ENCODE measurements at places on chromosomes 6 and 20. TPM values are rescaled to one million over a fixed set of nuclear protein-coding genes. Genes with fewer than 3 reads are reported as not detected.

The DNMT3B gene
- total RNA-seq: 1.7 TPM

The LBP gene
- not detected for total RNA-seq

The RBL1 gene
- 7.4 TPM for total RNA-seq

The PKIB gene
- under 0.01 TPM for total RNA-seq

The GHRH gene
- not detected for total RNA-seq

The TCF15 gene
- not detected for total RNA-seq

The BFSP1 gene
- total RNA-seq: 2.3 TPM

The MRPL2 gene
- total RNA-seq: 40.9 TPM

The OLIG3 gene
- not detected for total RNA-seq

The VWA7 gene
- not detected for total RNA-seq

The TUBB2B gene
- total RNA-seq: 11.0 TPM

The BCKDHB gene
- total RNA-seq: 11.5 TPM

The POU5F1 gene
- total RNA-seq: not detected

The FHL5 gene
- total RNA-seq: not detected

The CENPW gene
- total RNA-seq: 8.6 TPM

The RIPOR3 gene
- total RNA-seq: 0.35 TPM

The SLC22A23 gene
- total RNA-seq: not detected

The MATN4 gene
- total RNA-seq: not detected

The NKX2-2 gene
- not detected for total RNA-seq

The TP53TG5 gene
- total RNA-seq: 3.2 TPM

The MRAP2 gene
- total RNA-seq: not detected

The OTOR gene
- not detected for total RNA-seq

The OR2H1 gene
- total RNA-seq: not detected

The SSTR4 gene
- not detected for total RNA-seq

The UFL1 gene
- total RNA-seq: 37.7 TPM

The POPDC3 gene
- total RNA-seq: 13.8 TPM

The ZC3H12D gene
- total RNA-seq: not detected

The COL21A1 gene
- 0.89 TPM for total RNA-seq

The ZKSCAN3 gene
- 2.9 TPM for total RNA-seq

The LY86 gene
- total RNA-seq: not detected

The BTNL2 gene
- not detected for total RNA-seq

The KHDC1L gene
- not detected for total RNA-seq

The BACH2 gene
- not detected for total RNA-seq

The MMUT gene
- total RNA-seq: 11.3 TPM

The TNFAIP3 gene
- total RNA-seq: 4.4 TPM

The FAXC gene
- total RNA-seq: 8.6 TPM

The GABRR1 gene
- not detected for total RNA-seq

The CST4 gene
- total RNA-seq: not detected

The NHLRC1 gene
- 0.29 TPM for total RNA-seq

The TBXT gene
- not detected for total RNA-seq

The MTRF1L gene
- total RNA-seq: 14.7 TPM

The CD40 gene
- 6.7 TPM for total RNA-seq

The SIRPD gene
- total RNA-seq: not detected

The RSPO3 gene
- not detected for total RNA-seq

The SERINC1 gene
- total RNA-seq: 107 TPM

The GJA1 gene
- total RNA-seq: 237 TPM

The ADGRF5 gene
- total RNA-seq: not detected

The DOK5 gene
- total RNA-seq: 0.29 TPM

The TTI1 gene
- 18.5 TPM for total RNA-seq

The MUC22 gene
- total RNA-seq: not detected

Measured in myometrial cell (primary cell).